ENCODE measurements at places on chromosomes 1 and 21.

DNA sequence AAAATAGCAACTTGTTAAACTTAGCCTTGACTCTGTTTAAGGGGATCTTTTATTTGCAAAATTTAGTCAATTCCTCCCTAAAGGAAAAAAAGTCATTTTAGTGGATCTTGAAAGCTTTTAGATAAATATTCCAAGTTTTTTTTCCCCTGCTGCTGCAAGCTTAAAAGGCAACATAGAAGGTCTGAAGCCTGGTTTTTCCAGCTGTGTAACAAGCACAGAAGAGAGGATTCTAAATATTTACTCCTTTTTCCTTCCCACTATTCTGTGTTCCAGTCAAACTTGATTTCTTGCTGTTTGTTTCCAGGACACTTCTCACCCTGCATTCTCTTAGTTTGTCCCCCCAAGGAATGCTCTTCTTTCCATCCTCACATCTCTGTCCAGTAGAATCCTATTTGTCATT is 86.7 kb downstream of the NFIA start:
- DNase-seq = no peak

GRCh38 chr1:235004840-235005391 is 123.7 kb downstream of the TOMM20 start:
- no peak for DNase-seq

DNA sequence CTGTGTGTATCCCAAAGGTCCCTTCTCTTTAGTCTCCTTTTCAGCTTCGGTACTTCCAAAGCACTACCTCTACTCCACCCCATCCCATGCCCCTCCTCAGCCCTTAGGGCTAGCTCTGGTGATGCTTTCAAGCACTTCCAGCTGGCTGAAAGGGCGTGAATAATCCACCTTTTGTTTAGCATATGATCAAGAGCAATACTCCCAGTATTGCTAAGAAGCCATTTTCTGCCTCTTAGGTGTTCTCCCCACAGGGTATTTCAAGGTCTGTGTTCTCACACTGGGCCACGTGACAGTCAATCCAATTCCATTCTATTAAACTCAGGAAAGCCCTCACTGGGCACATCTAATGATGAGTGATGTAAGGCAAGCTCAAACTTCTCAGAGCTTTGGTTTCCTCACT is 298.5 kb upstream of the PROX1 start:
- no peak for DNase-seq

- DNase-seq = no peak
These were observed 55.3 kb downstream of the ETS2 start for GRCh38 chr21:38861056-38861455.

GRCh38 chr1:212641956-212642355 is 33.4 kb downstream of the ATF3 start:
- DNase-seq = no peak

- no peak for DNase-seq
These were observed 51.6 kb downstream of the SLC30A10 start for GRCh38 chr1:219876798-219877209.

DNA sequence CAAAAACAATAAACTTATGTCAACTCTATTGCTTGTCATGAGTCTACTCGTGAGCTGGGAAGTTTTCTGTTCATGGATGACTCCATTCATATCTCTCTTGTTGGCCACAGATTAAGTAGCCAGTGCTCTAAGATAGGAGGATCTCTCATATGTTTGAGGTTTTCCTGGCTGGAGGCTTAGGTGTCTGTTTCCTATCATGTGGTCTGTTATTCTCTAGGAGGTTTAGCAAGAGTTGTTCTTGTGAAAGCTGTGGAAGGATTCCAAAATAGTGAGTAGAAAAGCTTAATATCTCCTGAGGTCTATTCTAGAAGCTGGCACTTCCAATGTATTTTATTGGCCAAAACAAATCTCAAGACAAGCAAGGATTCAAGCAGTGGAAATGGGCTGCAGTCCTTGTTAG is 5.8 kb upstream of the KRTAP20-2 start:
- DNase-seq = no peak

DNA sequence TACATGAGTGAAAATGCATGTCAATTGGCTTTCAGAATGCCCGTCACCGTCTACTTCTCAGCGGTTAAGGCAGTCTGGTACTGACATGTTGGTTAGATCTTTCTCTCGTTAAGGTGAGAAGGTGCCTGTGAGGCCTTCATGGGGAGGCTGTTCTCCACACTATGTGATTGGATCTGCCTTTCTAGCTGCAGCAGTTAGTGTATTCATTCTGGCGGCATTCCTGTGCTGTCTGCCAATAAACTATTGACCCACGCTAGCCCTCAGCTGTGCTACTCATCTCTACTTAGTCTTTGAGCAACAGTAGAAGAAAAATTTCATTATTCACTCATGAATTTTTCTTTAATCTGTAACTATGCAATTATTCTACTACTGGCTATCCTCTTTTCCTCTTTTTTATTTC is 32.0 kb downstream of the CCSAP start:
- no peak for DNase-seq

GRCh38 chr1:13830616-13831280 is 130.8 kb downstream of the PRDM2 start:
- no peak for DNase-seq

- no peak for DNase-seq
These were observed 30.5 kb downstream of the TNFSF18 start for GRCh38 chr1:173020138-173020750.

DNA sequence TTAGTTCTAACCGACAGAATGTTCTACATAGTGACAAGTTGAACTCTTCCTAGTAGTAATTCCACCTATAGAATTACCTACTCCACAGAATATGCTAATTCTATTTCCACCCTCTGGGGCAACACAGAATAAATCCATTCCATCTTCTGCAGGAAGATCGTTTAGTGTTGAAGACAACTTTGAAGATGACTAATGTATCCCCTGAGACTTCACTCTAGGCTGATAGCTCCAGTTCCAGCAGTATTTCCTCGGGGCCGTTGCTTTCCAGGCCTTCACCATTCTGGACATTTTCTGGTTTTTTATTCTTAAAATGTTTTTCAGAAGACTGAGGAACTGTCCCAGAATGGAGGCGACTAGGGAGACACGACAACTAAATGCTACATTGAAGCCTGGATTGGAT is 61.0 kb upstream of the CSF1 start:
- no peak for DNase-seq

- no peak for DNase-seq
These were observed 123.2 kb downstream of the DMRTB1 start for GRCh38 chr1:53582211-53583020.

- peak; percentile 95 for DNase-seq
These were observed 21.1 kb upstream of the EPHB2 start for GRCh38 chr1:22689505-22689904.

DNA sequence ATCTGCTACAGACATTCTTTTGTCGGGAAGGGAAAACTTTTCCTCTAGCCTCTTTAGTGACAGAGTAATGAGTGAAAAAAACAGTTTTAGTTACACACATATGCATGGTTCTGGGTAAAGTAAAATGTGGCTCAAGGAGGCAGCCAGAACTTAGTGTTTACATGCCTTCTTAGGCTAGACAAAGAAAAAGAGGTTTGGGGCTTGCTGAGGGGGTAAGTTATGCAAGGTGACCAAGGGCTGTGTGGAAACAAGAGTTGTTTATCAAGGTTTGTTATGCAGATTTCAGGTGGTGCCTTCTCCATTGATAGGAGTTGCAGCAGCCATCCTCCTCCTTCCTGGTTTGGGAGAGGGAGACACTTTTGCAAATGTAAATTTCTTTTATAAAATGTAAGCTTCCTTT is 66.5 kb upstream of the RAB3GAP2 start:
- DNase-seq = no peak

DNA sequence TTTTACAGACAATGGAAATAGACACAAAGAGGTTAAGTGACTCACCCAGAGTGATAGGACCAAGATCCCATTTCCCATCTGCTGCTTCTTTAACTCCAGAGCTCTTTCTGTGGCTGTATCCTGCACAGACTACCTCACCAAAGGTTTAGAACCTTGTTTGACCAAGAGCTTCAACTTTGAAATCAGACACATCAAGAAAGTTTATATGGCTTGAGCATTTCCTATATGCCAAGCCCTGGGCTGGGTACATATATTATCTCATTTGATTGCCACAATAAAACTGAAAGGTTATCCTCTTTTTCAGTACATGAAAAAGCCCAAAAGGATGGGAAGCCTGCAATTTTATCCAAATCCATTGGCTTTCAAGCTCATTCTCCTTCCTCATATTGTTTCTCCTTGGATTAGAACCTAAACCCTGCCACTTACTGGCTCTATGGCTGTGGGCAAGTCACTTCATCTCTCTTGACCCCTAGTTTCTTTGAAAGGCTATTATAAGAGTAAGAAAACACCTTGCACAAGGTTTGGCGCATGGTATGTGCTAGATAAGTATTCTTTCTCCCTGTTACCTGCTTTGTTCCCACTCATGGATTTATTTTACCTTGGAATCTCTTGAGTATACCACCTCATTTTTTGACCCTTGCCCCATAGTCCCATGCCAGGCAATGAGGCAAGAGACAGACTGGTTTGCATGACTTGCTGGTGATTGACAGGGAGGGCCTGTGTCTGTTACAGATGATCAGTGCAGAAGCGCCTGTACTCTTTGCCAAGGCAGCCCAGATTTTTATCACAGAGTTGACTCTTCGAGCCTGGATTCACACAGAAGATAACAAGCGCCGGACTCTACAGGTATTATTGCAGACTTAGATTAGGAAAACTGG is 34.5 kb upstream of the KCNQ4 start:
- DNase-seq = no peak

GRCh38 chr1:111690306-111690617 is 48.9 kb downstream of the INKA2 start:
- no peak for DNase-seq

GRCh38 chr21:43935711-43936110 is 70.7 kb downstream of the AGPAT3 start:
- DNase-seq = no peak

DNA sequence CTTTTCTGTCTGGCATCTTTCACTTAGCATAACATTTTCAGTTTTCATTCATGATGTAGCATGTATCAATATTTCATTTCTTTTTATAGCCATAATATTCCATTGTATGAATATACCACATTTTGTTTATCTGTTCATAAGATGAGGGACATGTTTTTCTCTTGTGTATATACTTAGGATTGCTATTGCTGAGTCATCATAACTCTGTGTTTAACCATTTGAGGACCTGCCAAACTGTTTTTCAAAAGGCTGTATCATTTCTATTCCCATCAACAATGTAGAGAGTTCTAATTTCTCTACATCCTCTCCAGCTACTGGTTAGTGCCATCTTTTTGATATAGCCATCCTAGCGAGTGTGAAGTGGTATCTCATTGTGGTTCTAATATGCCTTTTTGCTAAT is 26.2 kb downstream of the MPZL1 start:
- DNase-seq = no peak

GRCh38 chr1:3466366-3467075 is 12.1 kb downstream of the ARHGEF16 start:
- DNase-seq = no peak

DNA sequence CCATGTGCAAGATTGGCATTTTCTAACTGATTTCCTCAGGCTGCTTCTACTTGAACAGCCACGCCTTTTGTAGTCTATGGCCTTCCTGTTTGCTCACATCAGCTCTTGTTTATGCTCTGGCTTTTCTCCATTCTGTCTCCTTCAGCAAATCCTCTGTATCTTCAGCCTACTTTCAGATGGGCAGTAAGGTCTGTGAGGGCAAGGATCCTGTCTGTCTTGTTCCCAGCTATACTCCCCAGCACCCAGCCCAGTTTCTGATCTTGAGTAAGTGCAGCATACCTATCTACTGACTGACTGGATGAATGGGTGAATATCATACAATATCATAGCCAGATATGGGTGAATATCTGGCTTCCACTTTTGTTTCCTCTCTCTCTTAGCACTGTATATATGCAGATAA is 438.1 kb downstream of the LMO4 start:
- DNase-seq = no peak

- DNase-seq = no peak
These were observed 84.3 kb downstream of the EXTL2 start for GRCh38 chr1:100810360-100810759.

- no peak for DNase-seq
These were observed 1.2 kb upstream of the DBT start for GRCh38 chr1:100250807-100251206.

GRCh38 chr1:41448821-41449220 is 35.7 kb downstream of the EDN2 start:
- DNase-seq = no peak

GRCh38 chr1:76891931-76892622 is 24.8 kb downstream of the ST6GALNAC5 start:
- no peak for DNase-seq

- DNase-seq = no peak
These were observed 44.2 kb downstream of the FAAH start for GRCh38 chr1:46438346-46438745.

GRCh38 chr1:114008993-114009392 is 29.7 kb downstream of the OLFML3 start:
- no peak for DNase-seq

- no peak for DNase-seq
These were observed 50.7 kb downstream of the MACF1 start for GRCh38 chr1:39255222-39255621.

DNA sequence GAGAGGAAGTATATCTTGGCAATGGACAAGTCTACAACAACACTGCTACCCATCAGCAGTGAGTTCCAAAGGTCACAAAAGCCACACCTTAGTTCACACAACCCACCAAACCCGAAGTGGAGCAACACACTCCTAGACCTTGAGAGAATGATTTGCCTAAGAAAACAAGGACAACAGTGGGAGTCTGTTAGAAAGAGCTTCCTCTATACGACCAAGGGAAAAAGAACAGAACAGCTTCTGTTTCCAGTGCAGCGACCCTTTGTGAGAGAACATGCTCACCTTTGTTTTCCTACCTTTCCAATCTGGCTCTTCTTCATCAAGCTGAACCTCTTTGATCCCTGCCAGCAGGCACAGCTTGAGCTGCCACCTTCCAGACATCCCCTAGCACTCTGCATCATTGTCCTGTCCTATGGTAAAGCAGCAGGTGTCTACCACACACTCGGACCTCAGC is 56.7 kb upstream of the PALMD start:
- DNase-seq = peak; percentile 0

DNA sequence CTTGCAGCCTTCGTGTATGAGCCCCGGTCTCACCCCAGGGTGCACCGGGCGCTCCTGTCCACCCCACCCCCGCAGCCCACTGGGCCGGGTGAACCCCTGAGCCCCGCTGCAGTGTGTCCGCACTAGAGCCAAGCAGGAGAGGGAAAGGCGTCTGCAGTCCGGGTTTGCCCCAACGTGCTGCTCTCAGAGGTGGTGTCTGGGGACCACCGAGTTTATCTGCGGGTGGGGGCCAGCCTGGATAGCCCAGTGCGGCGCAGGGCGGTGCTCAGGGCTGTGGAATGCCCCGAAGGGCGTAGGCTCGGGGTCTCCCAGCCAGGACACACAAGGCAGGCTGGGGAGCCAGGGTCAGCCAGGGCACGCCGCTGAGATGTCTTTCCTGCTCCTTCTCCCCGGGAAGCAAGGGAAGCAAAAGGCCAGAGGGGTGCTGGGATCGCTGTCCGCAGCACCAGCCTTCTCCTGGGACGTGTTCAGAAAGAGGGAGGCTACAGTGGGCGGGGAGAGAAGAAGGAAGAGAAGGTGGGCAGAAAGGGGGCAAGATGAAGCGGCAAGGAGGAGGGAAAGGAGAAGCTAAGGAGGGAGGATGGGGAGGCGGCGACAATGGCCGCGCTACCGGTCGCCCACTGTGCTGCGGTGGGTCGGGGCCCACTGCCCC is 56.6 kb downstream of the MAB21L3 start:
- DNase-seq = no peak

GRCh38 chr1:205812271-205812877 is 624 bp downstream of the SLC41A1 start:
- no peak for DNase-seq

- DNase-seq = no peak
These were observed 18.7 kb downstream of the HTR6 start for GRCh38 chr1:19683351-19683750.

- no peak for DNase-seq
These were observed 40.0 kb downstream of the MYOM3 start for GRCh38 chr1:24071941-24072340.

Measured in SW480 (cell line).